ENCODE measurements at places on chromosomes 5 and 9. TPM values are rescaled to one million over a fixed set of nuclear protein-coding genes. Genes with fewer than 3 reads are reported as not detected.

F2RL2 gene
- 0.15 TPM for polyA plus RNA-seq

- H3K4me1 ChIP-seq = no peaks in the 10 kb centered on the region
- H3K36me3 ChIP-seq = no peaks in the 10 kb centered on the region
- no peak for DNase-seq
- H3K27me3 ChIP-seq = peaks cover 16% of the 10 kb centered on the region
These were observed 158.0 kb downstream of the BAAT start for GRCh38 chr9:101226803-101227202.

DNA sequence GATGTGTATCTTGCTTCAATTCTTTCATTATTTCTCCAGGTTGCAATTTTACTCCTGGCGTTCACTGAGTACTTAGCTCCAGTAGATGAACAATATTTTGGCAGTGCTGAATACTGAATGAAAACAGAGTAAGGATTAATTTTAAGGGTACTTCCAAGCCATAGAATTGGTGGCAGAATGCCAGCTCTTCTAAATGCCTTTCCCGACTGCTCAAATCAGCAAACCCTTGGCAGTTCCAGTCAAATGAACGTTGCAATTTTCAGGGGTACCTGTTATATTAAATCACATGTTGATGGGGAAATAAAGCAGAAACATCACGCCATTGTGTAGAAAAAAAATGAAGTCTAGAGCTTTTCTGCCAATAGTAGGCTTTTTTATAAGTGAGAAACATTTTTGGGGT is 282.4 kb upstream of the RPS23 start:
- H3K27ac ChIP-seq = no peak overlapping the region
- H3K36me3 ChIP-seq = no peaks in the 10 kb centered on the region
- no peaks in the 10 kb centered on the region for H3K4me1 ChIP-seq
- no peaks in the 10 kb centered on the region for H3K27me3 ChIP-seq

GRCh38 chr5:153135411-153135810 is 355.1 kb upstream of the GRIA1 start:
- DNase-seq = no peak
- H3K27ac ChIP-seq = no peak overlapping the region

- H3K36me3 ChIP-seq = no peaks in the 10 kb centered on the region
- peaks cover 10% of the 10 kb centered on the region for H3K27me3 ChIP-seq
- no peak overlapping the region for H3K4me3 ChIP-seq
- H3K4me1 ChIP-seq = no peaks in the 10 kb centered on the region
- no peak for DNase-seq
These were observed 55.9 kb upstream of the IL17B start for GRCh38 chr5:149435015-149435376.

GRCh38 chr5:133714161-133714915 is 102.0 kb upstream of the FSTL4 start:
- H3K27me3 ChIP-seq = peaks cover 8% of the 10 kb centered on the region
- no peaks in the 10 kb centered on the region for H3K4me1 ChIP-seq
- H3K4me3 ChIP-seq = no peak overlapping the region
- no peak overlapping the region for H3K27ac ChIP-seq
- H3K36me3 ChIP-seq = no peaks in the 10 kb centered on the region
- DNase-seq = no peak

DNA sequence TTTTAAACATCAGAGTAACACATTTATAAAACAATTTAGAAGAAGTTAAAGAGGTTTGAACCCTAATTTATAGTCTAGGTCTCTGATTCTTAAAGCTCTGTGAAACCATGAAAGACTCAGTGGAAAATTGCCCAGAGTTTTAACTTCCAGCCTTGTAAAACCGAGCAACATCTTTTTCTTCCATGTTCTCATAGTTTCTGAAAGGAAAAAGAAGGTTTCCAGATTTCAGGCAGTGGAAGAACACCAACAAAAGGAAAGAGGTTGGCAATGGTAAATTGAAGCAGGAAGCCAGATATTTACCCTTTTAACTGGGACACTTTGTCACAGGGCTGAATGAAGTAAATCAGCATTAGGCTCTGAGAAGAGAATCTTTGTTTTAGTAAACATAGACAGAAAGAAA is 1999.3 kb downstream of the MAT2B start:
- no peaks in the 10 kb centered on the region for H3K36me3 ChIP-seq
- H3K4me3 ChIP-seq = no peak overlapping the region
- H3K27ac ChIP-seq = no peak overlapping the region
- H3K27me3 ChIP-seq = no peaks in the 10 kb centered on the region
- H3K4me1 ChIP-seq = no peaks in the 10 kb centered on the region

GRCh38 chr5:103804711-103805110 is 242.1 kb upstream of the NUDT12 start:
- no peak for DNase-seq
- no peaks in the 10 kb centered on the region for H3K27me3 ChIP-seq
- H3K36me3 ChIP-seq = no peaks in the 10 kb centered on the region
- H3K27ac ChIP-seq = no peak overlapping the region
- H3K4me3 ChIP-seq = no peak overlapping the region
- no peaks in the 10 kb centered on the region for H3K4me1 ChIP-seq

Data from naive B cell (primary cell).